ENCODE measurements at places on chromosomes 16 and 17. TPM values are rescaled to one million over a fixed set of nuclear protein-coding genes. Genes with fewer than 3 reads are reported as not detected.

- no peak for DNase-seq
These were observed 4.4 kb upstream of the PCTP start for GRCh38 chr17:55746466-55746865.

- DNase-seq, result no peak
These were observed 174.8 kb upstream of the FOXF1 start for GRCh38 chr16:86335266-86336172.

- peak; percentile 63 for DNase-seq
These were observed at the start of gene RNF135 for GRCh38 chr17:30970831-30971567. Gene RNF135, plus strand, starts transcription at chr17:30971039. Its CDS starts 35 bp downstream, at chr17:30971074.

DNA sequence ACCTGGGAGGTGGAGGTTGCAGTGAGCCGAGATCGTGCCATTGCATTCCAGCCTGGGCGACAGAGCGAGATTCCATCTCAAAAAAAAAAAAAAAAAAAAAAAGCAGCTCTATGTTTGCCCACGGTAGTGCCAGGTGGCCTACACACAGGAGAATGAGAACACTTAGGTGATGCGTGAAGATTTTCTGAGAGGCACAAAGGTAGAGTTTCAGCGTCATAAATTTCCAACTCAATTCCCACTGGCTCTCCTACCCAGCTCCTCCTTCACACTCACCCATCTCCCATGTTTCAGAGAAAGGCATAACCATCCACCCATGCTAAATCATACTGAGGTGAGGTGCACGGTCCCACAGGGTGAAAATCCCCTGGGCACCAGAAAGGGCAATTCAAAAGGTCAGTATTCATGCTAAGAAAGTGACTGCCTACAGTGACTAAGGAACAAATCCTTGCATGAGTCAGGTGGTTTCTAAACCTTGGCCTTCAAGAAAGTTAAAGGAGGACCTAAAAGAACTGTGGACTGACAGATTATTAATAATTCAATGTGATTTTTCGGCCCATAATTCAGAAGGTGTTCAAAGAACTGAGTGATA lies 4.8 kb downstream of the DCAKD start:
- DNase-seq, result no peak

DNA sequence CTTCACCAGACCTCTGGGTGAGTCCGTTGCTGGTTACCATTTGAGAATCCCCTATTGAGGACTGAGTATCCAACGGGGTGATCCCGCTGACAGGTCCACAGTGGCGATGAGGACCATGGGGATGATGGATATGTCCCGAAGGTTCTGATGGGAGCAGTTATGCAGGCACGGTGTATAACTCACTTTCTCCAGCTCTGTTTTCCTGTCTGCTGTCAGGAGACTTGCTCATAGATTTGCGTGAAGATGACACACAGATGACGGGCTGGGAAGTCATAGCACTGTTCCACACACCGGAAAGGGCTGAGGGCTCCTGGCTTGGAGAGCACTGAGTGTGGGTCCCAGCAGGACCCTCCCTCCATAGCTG lies 22.2 kb upstream of the ADCY7 start:
- no peak for DNase-seq

DNA sequence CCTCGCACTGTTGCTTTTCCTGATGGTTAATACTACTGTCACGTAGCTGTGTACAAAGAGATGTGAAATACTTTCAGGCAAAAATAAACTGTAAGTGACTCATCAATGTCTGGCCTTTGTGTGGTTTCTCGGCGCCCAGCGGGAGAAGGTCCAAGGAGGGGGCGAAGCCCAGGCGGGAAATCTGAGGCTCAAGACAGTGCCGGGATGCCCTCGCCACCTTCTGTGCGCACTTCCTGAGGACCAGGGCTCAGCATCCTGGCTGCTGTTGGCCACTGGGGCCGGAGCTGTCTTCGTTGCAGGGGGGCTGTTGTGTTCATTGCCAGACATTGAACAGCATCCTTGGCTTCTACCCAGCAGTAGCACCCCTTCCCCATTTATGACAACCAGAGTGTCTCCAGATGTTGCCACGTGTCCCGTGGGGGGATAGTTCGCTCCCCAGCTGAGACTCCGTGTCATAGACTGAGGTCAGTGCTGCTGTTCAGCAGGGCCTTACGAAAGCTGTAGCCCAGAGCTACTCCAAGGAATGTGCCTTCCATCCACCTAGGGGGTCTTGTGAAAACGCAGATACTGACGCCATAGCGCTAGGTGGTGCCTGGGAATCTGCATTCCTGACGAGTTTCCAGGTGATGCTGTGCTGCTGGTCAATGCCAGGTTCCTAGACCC lies 67.3 kb upstream of the PLCG2 start:
- peak; percentile 30 for DNase-seq

The SECTM1 gene
- total RNA-seq, result not detected

The NPIPB12 gene
- 57.0 TPM for total RNA-seq
